ENCODE measurements at places on chromosomes 5 and 9.

DNA sequence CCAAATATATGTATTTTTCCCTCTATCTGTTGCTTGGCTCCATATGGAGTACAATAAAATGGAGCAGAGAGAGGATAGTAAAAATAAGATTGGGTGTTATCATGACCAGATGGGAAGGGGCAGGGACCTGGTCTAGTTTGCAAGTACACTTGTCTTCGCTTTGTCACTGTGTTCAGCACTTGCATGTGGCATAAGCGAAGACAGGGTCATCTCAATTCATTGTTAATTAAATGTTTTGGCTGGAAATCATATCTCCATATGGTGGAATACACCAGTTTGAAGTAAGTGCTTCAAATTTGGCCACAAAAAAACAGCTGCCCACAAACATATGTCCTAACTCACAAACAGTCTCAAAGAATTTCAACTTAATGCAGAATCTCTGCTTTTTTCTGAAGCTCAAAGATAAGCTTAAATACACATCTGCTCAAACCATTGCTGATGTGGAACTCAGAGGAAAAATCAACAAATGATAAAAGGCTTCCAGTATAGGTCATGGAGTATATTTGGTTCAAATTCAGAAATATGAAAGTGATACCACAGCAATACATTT, 865.4 kb downstream of the TLE4 start:
- no peak for DNase-seq

GRCh38 chr9:29245351-29245750, 1672.1 kb upstream of the C9orf72 start:
- DNase-seq, result peak; percentile 36

DNA sequence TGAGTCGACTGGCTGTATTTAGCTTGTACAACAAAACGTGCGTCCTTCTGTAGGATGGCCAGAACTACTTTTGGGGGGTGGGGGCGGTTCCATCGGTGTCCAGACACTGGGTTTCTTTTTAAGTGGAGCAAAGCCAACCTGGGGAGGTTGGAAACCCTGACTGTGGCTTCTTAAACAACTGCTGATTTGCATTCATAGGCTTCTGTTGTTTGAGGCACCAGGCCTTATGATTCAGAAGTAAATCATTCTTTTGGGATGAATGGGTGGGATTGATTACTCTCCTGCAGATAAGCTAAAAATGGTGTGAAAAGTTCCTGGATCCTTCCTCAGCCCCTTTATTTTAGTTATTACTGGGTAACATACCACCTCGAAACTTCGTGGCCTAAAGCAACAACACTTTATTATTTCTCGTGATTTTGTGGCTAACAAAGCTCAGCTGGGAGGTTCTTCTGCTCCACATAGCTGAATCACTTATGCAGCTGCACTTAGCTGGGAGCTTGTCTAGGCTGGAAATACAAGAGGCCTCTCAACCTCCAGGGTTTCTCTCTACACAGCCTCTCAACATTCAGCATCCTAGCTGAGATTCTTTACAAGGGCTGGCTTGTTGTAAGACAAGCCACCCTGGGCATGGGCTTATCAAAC, 12.2 kb upstream of the SMIM32 start:
- DNase-seq, result no peak

- peak; percentile 70 for DNase-seq
Observed at GRCh38 chr5:81825237-81825636, 74.3 kb upstream of the SSBP2 start.

DNA sequence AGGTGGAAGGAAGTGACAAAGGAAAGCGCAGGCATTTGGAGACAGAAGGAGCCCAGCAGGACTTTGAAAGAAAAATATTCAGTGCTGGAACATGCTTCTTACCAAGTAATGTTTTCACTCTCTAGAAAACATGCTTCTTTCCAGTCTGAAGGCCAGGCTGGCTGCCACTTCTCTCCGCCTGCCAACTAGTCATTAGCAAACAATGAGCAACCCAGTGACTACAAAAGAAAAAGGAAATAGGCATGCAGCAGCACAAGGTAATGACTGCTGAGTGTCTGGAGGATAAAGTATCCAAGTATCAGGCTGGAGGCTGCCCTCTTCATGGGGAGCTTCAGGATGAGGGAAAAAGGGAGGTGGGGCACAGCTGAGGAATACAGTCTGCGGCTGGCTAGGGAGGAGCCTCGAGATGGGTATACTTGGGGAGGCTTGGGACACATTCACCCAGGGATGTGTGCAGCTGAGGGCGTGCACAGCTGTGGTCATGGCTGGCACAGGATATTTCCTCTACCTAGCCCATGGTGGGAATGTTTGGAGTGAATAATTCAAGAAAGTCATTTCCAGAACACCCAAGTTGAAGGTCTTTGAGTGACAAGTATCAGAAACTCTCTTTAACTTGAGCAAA, 161.5 kb upstream of the KIF2A start:
- DNase-seq, result peak; percentile 82

- no peak for DNase-seq
Observed at GRCh38 chr9:78892182-78892581, 595.3 kb downstream of the PSAT1 start.

- DNase-seq, result no peak
Observed at GRCh38 chr9:136046554-136046920, 48.6 kb downstream of the NACC2 start.

DNA sequence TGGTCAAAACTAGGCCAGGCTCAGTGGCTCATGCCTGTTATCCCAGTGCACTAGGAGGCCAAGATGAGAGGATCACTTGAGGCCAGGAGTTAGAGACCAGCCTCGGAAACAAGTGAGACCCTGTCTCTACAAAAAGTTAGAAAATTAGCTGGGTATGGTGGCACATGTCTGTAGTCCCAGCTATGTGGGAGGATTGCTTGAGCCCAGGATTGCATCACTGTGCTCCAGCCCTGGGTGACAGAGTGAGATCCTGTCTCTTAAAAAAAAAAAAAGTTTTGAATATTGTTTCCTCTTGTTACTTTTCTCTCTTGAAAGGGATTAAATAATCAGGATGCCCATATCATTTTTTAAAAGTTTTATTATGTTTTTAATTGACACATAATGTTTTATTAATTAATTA, 7.6 kb downstream of the ARHGEF37 start:
- DNase-seq, result no peak

DNA sequence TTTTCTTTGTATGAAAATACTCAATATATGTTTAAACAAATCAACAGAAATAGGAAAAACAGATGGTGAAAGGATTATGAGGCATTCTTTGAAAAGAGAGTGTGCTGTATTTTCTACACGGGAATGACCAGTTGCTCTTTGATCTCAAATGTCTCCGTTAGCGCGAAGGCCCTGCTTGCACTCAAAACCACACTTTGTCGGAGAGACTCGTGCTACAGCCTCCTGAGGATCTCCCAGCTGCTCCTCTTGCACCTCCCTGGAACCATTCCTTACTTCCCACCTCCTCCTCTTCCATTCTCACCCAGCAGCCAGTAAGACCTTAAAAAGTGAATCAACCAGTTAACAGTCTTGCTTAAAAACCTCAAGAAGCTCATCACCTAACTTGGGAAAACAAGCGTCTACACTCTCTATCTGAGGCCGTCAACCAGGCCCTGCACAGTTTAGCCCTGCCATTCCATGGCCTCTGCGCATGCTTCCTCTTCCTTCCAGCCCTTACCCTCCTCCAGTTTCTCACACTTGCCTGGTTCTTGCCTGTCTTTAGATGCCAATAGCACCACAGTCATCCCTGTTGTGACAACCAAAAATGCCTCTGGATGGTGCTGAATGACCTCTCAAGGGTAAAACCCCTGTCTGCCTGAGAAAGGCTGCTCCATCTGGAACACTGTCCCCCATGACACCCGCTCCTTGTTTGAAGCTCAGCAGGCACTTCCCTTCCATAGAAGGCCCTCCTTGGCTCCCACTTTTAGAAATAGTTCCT, 594.7 kb upstream of the WWC1 start:
- DNase-seq, result no peak

All from epithelial cell of esophagus (primary cell).